ENCODE measurements at places on chromosomes 11 and 22.

- DNase-seq = no peak
Measured at GRCh38 chr22:17732251-17732854, 41.9 kb downstream of the BID start.

DNA sequence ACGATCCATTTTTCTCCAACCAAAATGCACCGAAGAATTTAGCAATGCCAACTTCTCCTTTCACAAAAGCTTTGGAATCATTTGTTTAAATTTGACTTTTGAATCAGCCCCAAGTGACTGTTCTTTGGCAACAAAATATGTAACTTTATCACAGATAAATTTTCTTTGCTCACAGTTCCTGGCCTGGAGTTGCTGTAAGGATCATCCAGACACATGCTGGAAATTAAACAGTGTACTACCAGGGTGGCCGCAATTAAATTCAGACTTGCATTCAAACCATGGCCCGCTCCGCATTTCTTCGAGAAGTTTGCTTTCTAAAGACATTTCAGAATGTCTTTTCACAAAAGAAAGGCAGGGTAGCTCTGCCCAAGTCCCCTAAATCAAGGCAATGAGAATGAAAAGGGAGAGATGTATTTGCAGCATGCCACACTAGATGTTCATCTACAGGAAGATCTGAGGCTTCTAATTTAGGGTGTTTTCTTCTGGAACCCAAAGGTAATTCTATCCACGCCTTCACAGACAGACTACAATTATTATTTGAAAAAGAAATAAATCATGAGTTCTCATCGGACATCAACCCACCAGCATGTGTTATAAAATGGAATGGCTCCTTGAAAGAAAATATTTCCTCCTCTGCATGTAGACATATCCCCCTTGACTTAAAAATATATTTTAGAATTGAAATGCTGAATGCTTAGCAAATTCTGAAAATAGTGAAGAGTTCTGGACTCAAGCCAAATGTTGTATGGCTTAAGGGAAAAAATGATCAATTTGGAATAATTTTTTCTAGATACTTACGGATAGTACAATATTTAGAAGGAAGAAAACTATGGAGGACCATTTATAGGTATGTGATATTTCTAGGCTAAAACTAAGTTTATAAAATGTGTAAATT lies 189.7 kb upstream of the BLID start:
- DNase-seq = no peak

DNA sequence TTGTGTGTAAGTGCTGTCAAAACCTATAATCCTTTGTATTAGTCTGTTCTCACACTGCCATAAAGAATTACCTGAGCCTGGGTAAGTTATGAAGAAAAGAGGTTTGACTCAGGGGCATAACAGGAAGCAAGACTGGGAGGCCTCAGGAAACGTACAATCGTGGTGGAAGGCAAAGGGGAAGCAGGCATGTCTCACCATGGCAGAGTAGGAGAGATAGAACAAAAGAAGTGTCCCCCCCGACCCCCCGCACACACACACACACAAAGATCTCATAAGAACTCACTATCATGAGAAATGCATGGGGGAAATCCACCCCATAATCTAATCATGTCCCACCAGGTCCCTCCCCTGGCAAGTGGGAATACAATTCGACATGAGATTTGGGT lies 2.3 kb upstream of the USP28 start:
- no peak for DNase-seq

- DNase-seq = no peak
Measured at GRCh38 chr11:32098142-32098903, 7.4 kb downstream of the RCN1 start.

DNA sequence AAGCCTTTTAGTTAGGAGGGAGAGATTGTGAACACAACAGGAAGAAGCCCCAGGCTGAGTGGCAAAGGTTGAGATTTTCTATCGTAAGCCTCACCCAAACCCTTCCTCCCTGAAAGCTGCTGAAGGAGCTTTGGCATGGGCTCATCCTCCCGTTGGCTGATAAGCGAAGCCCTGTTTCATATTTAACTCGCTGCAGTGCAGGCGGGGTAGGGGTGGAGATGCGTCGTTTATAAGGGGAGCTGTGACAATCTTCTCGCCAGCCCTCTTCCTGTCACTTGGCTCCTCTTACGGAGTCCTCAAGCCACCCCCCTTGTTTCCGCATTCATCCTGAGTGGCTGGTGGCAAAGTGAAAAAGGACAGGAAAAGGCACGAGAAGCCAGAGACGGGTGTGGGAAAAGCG lies 137.0 kb downstream of the OR4C45 start:
- DNase-seq = no peak

DNA sequence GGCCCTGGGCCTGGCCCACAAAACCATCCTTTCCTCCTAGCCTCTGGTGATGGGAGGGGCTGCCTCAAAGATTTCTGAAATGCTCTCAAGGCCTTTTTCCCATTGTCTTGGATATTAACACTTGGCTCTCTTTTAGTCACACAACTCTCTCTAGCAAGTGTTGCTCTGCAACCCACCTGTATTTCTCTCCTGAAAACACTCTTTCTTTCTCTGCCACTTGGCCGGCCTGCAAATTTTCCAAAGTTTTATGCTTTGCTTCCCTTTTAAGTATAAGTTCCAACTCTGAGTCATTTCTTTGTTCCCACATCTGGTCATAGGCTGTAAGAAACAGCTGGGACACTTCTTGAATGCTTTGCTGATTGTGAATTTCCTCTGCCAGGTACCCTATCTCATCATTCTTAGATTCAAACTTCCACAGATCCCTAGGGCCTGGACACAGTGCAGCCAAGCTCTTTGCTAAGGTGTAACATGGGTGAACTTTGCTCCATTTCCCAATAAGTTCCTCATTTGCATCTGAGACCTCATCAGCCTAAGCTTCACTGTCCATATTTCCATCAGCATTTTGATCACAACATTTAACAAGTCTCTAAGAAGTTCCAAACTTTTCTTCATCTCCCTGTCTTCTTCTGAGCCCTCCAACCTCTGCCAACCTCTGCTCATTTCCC lies 93.8 kb downstream of the TRIM29 start:
- no peak for DNase-seq

GRCh38 chr11:113684496-113684895 lies 21.6 kb downstream of the TMPRSS5 start:
- no peak for DNase-seq

Data from NCI-H526 (cell line).